RCC 7860 (cell line): ENCODE measurements at places on chromosomes 5 and 9.

DNA sequence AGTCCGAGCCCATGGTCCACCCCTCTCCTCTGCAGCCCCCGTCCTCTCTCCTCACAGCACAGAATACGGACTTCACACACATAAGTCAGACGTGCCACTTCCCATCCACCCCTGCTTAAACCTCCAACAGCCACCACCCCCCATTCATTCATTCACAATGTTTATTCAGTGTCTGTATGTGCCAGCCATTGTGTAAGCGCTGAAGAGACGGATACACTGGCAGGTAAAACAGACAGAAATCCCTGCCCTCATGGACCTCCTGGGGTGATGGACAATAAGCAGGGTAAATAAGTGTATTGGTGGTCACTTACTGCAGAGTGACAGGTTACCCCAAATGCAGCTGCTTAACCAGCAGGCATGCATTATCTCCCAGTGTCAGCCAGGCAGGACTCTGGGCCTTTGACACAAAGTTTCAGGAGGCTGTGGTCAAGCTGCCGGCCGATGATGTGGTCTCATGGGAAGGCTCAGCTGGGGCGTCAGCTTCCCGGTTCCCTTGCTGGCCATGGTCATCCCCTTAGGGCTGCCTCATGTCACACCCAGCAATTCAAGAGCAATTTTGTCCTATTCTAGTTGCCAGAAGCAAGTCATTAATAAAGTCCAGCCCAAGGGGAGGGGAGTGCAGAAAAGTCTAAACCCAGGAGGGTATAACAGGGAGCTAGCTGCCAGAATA, 1.8 kb upstream of the PAXX start:
- DNase-seq: no peak

DNA sequence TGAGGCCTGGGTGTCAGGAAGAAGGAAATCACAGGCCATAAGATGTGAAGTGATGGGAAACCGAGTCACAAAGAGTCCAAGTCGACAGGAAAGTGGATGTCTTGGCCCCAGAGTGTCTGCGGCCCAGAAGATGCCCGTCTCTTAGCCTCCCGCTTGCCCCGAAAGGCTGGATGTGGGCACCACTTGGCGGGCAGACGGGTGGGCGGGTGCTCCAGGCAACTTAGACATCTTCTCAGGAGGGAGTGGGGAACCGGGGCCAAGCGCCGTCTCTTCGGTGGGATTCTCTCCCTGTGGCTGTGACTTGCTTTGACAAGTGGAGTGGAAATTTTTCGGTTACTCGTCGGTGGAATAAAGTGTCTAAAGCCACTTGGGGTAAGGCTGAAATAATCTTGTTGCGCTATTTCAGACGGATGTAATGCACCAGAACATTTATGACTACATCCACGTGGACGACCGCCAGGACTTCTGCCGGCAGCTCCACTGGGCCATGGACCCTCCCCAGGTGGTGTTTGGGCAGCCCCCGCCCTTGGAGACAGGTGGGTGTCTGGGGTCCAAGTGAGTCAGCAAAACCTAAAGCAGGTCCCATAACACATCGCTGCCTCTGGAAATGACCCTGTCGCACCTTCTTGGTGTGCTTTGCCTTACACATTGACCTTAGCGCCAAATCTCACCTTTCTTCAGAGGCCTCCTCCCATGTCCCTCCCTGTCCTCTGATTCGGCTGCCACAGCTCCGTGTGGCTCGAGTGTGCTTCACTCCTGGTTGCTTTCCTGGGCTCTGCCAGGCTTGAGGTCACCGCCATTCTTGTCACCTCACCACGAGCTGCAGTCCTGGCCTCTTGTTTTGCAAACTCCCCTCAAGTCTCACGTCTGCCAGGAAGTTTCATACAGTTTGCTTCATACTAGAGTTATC, 20.4 kb upstream of the EXOC3 start:
- DNase-seq: no peak

DNA sequence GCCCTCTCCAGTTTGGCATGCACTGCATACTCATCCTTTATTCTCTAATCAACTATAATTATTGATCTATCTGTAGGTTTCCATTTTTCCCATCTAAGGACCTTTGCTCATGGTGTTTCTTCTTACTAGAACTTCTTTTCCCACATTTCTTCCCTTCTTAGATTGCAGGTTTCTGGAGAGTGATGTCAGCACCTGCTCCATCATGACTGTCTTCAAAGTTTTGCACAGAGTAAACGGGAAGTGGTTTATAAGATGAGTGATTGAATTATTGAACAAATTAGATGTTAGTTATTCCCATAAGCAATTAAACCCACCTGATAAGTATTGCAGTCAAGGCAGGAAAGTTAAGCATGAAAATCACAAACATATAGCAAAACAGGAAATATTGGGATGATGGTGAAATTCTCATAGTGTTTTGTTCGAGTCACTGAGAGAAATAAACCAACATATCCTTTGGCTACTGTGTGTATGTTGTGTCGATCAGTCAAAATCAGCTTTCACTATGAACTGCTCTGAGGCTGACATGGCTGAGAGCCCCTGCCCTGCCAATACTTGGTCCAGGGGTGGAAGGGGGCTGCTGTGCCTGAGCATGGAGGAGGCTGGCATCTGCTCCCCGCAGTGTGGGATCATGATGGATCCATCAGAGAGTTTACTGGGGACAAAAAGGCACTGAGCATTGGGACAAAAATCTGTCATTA, 45.5 kb upstream of the S1PR3 start:
- no peak for DNase-seq

- DNase-seq: no peak
Measured at GRCh38 chr9:134847752-134848432, 32.7 kb upstream of the FCN2 start.

DNA sequence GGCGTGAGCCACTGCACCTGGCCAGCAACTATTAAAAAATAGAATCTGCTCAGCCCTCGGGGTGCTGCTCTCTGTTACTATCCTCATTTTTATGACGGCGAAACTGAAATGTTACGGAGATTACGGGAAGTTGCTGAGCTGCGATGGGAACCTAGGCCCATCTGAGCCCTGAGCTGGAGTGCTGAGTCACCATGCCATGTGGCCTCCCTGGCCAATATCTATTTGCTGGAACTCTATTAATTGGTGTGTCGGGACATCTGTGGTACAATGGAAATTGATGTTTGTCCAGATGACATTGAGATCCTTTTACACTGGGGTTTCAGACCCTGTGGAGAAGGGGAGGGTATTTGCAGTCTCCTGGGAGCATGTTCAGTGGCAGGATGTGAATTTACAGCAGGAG, 8.1 kb downstream of the PRDM12 start:
- no peak for DNase-seq

DNA sequence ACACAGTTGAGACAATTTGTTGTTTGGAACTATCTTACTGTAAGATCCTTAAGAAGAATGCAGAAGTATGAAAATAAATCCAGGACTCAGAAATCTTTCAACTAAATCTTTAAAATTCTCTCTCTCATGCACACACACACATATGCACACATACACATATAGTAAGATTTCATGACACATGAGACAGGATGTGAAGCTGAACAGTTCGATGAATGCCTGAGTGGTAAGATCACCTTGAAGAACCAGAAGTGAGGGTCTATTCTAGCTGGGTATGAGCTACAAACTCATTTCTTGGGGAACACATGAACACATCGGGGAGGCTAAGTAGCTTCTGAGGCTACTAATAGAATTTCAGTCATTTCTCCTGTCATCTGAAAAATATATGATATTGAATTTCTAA, 153.6 kb downstream of the TMC1 start:
- DNase-seq: no peak

DNA sequence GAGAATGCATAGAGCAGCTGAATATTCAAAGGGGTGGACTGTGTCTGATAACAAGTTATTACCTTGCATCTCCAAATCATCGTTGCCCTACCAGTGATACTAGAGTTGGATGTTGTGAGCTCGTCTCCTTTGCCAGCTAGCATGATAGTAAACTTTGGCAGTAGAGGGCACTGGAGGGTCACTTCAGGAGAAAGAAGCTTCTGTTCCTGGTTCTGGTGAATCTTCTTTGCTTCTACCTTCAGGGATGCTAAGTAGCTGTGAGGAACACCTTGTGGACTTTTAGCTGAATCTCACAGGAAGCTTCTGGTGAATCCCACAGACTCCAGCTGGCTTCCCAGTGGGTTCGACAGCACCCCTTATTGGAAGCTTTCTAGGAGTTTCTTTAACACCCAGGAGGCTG, 626.6 kb upstream of the SGCD start:
- DNase-seq: no peak

DNA sequence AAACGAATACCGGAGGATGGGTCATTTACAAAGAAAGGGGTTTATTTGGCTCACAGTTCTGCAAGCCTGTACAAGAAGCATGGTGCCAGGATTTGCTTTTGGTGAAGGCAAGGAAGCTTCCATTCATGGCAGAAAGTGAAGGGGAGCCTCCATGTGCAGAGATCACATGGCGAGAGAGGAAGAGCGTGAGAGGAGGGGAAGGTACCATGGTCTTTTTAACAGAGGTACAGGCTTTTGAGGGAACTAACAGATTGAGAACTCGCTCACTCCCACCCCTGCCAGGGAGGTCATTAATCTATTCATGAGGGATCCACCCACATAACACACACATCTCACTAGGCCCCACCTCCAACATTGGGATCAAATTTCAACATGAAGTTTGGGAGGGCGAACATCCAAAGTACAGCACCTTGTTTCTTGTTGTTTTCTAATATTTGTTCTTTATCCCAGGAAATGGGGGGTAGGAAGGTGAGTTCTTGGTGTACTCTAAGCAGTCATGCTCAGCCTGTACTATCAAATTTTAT, 18.5 kb downstream of the TMC1 start:
- no peak for DNase-seq

- DNase-seq: no peak
Measured at GRCh38 chr5:167822241-167822640, 469.2 kb upstream of the WWC1 start.

DNA sequence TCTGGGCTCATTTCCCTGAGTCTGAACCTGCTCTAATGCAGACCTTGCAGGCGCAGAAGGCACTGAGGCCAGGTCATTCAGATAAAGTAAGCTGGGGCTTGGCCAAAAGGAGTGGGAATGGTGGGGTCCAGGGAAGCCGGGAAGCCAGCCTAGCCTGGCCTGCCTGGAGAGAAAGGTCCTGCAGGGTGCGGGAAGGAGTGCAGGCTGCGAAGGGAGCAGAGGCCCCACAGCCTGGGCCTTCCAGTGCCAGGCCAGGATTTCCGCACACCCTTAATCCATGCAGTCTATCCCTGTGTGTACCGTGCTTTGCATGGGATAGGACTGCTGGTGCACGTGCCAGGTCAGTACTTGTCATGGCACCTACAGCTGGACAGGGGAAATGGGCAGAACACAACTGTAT, 3.6 kb upstream of the STING1 start:
- DNase-seq: no peak

DNA sequence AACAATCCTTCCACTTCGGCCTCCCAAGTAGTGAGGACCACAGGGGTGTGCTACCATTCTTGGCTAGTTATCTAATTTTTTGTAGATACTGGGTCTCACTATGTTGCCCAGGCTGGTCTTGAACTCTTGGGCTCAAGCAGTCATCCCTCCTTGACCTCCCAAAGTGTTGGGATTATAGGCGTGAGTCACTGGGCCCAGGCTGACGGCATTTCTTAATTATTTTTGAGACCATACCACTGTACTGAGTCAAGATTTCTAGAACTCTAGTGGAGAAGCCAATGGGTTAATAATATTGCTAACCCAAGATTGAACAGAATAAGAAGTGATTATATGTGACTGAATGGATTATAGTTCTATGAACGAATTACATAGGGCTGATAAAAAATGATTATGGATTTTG, 66.7 kb downstream of the TARS1 start:
- DNase-seq: no peak

GRCh38 chr5:154972476-154973080, 31.7 kb downstream of the MRPL22 start:
- DNase-seq: no peak

DNA sequence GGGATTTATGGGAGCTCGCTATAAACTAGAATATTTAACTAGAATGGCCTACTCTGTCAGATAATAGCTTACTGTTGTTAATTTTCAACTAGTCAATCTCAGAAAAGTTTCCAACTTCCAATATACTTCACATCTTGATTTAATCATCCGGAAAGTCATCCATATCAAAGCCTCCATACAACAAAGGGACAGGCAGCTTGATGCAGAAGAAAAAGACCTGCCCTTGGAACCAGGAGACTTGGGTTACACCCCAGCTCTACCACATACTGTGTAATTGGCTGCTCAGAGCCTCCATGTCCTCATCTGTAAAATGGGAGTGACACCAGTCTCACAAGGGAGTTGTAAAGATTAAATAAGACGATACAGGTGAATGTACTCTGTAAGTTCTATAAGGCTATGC, 1.9 kb downstream of the PTPN3 start:
- peak; percentile 7 for DNase-seq

DNA sequence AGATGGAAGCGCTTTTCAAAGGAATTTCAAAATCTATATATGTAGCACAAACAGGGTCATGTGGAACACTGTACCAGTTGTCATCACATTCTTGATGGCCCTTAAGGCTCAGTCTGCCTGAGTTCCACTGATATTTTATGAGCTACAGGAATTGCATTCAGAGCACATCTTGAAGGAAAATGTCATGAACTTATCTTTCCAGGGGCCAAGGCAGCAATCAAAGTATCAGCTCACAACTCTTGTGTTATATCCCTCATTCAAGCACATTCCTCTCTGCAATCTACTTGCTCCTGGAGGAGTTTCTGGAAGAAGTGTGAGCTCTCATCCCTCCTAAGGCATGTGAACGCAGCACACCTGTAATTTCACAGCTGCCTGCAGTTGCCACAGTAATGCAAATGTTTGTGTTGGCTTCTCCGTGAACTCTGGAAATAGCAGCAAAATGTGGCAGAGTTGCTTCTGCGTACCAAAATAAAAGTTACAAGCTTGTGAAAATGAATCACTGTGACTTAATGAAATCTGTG, 89.7 kb upstream of the EQTN start:
- no peak for DNase-seq

DNA sequence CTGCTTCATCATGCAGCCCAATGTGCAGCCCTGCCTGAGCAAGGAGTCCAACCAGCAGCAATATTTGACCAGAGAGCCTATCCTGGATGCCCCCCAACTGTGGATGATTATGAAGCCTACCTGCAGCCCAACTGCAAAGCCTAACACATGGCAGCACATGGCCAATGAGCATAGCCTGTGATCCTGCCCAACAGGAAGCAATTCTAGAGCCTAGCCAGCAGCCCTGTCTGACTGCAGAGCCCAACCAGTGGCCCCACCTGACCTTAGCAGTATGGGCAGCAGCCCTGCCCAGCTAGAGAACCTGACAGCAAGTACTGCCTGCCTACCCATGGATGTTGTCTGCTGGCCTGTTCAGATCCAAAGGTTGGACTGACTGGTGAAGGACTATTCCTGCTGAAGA, 97.3 kb upstream of the SH3GL2 start:
- no peak for DNase-seq
